ENCODE measurements at places on chromosomes 7 and 10. TPM values are rescaled to one million over a fixed set of nuclear protein-coding genes. Genes with fewer than 3 reads are reported as not detected.

DNA sequence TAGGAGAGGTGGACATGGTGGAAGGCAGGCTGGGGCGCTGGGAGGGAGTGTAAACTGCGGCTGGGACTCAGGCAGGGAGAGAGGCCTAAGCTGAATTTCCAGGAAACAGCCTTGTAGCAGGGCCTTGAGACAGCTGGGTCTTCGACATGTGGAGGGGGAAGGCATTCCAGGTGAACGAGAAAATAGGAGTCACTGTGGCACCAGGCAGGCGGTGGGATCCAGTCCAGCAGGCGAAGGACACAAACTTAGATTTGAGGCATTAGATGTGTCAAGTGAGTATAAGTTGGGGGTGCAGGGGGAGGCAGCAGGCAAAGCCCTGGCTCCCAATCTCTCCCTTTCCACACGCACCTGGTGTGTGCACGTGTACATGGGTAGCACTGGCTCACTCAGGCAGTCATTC, 105.3 kb downstream of the PTPN20 start:
- no peak for DNase-seq

DNA sequence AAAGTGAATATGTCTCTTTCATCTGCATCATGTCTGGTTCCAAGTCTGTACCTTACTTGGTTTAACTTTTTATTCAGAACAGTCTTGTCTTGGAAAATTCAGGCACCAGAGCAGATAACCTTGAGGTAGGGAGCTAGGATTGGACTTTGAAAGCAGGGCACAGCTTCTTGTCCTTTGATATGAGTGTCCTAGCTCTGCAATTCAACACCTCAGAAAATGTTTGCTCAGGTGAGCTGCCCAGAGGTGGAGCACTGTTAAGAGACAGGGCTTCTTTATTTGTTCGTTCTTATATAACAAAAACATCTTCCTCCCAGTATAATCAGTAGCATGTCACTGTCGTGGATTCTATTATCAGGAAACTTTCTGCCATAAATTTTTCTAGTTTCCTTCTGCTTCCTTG, 118.3 kb downstream of the LRRC4 start:
- no peak for DNase-seq

DNA sequence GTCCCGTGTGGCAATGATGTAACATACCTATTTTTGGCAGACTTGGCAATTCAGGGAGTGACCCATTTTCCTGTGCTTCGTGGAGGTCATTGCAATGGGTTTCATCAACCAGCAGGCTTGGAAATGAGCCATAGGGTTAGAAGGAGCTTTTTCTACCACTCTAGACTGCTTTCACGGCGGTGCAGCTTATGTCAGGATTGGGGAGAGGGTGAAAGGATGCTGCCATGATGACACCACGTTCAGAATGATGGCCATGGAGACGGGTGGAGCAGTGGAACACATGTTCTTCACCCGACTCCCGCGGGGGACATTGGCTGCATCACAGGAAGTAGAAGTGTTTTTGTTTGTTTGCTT, 220.2 kb downstream of the EMX2 start:
- peak; percentile 21 for DNase-seq

ACTL6B gene
- not detected for total RNA-seq

GRCh38 chr10:26858707-26859034, 2.1 kb downstream of the ABI1 start:
- peak; percentile 8 for DNase-seq

DNA sequence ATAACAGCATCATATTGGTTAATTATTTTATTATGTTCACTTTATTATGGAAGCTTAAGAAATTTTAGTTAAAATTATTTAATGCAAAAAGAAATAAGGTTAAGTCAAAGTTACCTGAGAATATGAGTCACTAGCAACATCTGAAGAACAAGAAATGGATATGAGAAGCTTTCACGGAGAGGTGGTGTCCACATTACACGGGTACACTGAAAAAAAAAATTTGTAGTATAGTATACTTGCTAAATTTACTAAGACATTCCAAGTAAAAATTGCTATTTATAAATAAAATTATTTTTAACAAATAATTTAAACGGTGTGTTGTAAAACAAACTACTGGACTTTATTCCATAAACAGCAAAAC, 63.9 kb downstream of the DPY19L1 start:
- no peak for DNase-seq

DNA sequence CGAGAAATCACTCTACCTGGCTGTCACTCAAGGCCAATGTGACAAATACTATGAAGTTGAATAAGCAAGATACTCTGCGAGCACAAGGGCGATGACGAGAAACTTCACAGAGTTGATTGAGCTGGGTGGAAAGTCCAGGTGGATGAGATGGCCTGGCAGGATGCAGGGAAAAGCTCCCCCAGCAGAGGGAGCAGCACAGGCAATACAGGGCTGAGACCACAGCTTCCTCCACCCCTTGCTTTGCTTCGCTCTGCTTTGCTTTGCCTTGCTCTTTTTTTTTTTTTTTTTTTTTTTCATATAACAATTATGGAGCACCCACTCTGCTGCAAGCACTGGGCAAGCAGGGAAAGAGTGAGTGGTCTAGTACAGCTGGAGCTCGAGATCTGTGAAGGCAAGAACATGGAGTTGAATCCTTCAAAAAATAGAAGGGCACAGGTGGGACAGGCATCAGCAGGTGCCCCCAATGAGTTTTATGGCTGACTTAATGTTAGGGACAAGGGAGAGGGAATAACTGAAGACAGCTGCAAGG, 88.3 kb downstream of the CABCOCO1 start:
- peak; percentile 86 for DNase-seq

PIK3CG gene
- 5.4 TPM for total RNA-seq

DNA sequence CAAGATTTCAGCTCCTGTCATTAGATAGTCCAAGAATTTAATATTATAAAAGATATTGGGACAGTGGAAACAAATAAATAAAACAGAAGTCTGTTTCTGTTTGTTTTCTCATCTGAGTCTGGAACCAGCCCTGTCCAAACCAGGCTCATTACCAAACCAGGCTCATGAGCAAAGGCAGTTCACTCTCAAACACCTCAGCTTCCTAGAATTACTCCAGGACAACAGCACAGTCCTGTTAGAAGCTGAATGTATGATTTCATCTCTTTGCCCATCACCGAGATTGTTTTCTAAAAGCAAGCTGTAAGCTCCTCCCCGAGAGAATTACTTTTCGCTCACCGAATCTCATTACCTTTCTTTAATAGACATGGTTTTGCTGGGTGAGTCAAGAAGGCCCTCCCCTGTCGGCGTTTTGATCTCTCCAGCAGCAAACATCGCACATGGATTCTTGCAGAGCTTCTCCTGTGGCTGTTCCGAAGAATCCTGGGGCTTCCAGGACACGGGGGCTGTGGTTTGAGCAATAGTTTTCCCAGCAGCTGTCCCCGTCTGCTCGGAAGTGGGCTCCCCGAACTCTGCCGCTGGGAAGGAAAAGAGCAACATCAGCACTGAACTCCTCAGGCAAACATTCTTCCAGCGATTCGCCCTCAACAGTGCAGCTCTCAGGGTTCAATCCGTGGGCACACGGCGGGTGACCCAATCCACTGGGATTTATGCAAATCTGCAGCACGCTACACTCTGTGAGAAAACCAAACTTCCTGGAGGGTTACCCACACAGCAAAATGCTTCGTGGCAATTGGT, 112.5 kb downstream of the SVIL start:
- no peak for DNase-seq

- DNase-seq, result no peak
Measured at GRCh38 chr7:116322541-116322940, 112.2 kb downstream of the TES start.

GRCh38 chr10:49310460-49310859, 11.5 kb downstream of the C10orf71 start:
- no peak for DNase-seq

GRCh38 chr10:44516891-44517290, 132.0 kb upstream of the CXCL12 start:
- no peak for DNase-seq

DNA sequence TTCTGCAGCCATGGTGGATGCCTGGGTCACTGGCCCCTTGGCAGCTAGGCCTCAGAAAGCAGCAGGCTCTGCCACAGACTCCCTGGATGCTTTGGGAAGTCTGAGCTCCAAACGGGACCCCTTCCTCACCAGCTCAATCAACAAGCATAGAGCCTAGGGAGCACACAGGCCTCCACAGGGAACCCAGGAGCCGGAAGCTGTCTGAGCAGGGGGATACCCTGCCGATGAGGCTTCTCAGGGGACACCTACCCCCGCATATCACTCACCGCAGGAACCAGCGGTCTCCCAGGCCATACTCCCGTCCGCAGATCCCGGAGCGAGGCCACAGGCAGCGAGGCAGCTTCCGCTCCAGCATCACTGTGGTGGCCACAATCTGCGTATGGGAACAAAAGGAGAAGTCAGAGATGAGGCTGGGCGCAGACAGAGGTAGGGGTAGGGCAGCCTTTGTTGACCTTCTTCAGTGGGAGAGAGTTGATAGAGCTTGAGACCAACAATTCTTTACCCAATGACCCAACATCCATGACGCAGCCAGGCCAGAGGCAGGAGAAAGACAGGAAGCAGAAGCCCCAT, 13.4 kb downstream of the TRPV6 start:
- DNase-seq, result no peak

- no peak for DNase-seq
Measured at GRCh38 chr10:132607491-132607890, 69.9 kb downstream of the INPP5A start.

- no peak for DNase-seq
Measured at GRCh38 chr7:13932131-13932530, 57.3 kb downstream of the ETV1 start.

GRCh38 chr7:5795752-5796475, 14.5 kb upstream of the RNF216 start:
- no peak for DNase-seq

FAS gene
- total RNA-seq, result 17.2 TPM

SLC18A3 gene
- not detected for total RNA-seq

GRCh38 chr7:54995166-54995565, 23.7 kb upstream of the EGFR start:
- no peak for DNase-seq

DNA sequence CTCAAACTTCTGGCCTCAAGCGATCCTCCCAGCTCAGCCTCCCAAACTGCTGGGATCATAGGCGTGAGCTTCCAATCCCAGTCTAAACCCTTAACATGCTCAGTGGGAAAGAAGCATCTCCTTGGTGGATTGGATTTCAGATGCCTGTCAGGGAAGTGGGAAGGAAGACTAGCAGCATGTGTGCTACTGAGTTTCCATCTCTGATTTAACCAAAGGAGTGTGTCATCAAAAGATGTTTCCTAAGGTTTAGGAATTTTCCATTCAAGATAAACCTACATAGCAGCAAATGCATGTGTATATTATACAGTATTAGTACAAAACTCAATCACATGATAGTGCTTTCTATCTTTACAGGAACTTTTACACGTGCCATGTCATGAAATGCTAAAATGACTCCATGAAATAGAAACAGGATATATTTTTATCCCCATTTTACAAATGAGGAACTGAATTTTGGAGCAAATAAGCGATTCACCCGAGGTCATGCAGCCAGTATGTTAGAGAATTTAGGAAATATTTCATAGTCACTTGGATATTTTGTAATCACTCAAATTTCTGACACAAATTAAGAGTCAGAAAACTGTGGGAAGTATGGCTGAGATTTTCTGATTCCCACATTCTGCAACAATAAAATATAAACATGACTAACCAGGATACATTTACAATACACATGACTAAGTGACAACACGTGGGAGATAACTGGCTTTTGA, 11.4 kb upstream of the TMEM26 start:
- DNase-seq, result peak; percentile 67

SLC26A3 gene
- total RNA-seq, result not detected

DNA sequence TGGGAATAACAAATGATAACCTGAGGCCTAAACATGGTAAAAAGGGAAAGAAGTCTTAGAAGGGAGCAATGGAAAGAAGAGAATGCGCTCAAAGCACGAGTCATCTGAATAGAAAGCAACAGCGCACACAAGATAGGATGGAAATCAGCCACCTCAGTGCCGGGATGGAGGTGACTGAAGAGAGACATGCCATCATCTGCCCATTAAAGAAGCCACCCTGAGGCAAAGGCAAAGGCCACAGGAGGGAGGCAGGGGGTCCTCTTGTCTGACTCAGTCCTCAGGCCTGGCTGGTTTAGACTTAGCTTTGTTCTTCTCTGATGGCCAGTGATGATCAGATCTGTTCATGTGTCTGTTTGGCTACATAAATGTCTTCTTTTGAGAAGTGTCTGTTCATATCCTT, 180.6 kb downstream of the CHCHD3 start:
- DNase-seq, result no peak

DNA sequence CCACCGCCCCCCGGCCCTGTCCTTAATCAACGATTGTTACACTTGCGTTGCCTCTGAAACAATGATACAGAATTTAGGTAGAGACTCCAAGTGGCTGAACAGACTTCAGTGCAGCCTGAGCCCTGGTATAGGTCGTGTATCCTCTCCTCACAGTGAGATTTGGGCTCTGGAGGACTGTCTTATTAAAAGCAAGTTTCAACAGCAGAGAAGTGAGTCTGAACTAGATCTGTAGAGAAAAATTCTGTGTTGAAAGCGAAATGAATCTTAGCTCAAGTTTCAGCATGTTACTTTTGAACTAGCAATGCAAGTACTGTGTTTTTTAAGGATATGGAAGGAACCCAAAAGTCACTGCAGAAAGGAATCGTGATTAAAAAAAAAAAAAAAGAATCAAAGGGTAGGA, 103.1 kb downstream of the HOXA1 start:
- DNase-seq, result no peak

ZNF679 gene
- total RNA-seq, result not detected

- no peak for DNase-seq
Measured at GRCh38 chr10:6713716-6714115, 133.6 kb upstream of the PRKCQ start.

GRCh38 chr10:22711373-22711772, 3.0 kb downstream of the PIP4K2A start:
- DNase-seq, result no peak

All from A172 (cell line).